ENCODE measurements at places on chromosomes 6 and 20.

- no peak for DNase-seq
Observed at GRCh38 chr20:49891476-49892110, 23.7 kb downstream of the SPATA2 start.

GRCh38 chr6:45838451-45838850 lies 177.2 kb downstream of the CLIC5 start:
- DNase-seq, result no peak

DNA sequence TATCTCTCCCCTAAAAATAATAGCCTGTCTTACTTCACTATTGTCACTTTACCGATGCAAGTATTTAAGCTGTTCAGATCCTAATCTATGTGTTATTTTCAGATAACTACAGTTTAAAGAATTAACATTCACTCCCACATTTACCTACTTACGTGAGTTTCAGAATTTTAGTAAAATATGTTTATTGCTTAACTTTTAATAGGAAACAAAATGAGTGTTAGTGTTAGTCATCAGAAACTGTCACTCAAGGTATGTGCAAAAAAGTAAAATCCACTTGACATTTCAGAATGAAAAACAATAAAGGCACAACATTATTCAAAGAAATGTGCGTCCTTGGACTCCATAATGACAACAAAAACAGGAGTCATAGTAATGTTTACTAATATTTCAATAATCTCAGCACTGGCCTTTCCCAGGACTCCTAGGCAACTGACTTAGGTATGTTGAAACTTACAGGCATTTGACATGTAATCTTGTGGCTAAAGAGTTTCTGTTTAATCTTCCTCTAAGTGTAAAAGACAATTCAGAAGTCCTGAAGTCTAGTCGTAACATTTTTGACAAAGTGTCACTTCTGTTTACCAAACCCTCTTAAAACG lies 4.5 kb downstream of the ATXN1 start:
- no peak for DNase-seq

GRCh38 chr6:88536071-88536625 lies 370.0 kb upstream of the CNR1 start:
- no peak for DNase-seq

DNA sequence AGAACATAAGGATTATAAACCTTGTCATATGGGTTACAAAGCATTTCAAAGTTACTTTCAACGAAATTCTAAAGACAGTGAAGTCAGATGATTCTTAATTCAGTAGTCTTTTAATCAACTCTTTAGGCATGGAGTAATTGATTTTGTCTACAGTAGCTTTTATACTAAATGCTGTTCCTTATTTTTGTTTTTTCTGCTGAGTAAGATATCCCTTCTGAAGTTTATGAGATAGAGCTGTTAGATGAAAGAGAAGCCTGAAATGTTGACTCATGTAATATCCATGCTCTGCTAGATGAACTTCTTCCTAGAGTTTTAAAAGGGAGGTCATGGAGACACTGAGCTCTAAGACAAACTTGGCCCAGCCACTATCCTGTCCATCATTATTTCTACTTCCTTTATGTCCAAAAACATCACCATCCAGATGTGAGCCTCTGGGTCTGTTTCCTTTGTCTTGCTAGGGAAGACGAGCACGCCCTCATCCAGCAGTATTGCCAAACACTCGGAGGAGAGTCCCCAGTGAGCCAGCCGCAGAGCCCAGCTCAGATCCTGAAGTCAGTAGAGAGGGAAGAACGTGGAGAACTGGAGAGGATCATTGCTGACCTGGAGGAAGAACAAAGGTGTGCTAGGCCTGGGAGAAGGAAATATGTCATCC lies 550.3 kb downstream of the UTRN start:
- DNase-seq, result no peak

DNA sequence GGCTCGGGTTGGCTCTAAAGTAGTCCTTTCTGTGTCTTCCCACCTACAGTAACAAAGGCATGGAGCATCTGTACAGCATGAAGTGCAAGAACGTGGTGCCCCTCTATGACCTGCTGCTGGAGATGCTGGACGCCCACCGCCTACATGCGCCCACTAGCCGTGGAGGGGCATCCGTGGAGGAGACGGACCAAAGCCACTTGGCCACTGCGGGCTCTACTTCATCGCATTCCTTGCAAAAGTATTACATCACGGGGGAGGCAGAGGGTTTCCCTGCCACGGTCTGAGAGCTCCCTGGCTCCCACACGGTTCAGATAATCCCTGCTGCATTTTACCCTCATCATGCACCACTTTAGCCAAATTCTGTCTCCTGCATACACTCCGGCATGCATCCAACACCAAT lies 291.2 kb downstream of the ESR1 start:
- DNase-seq, result no peak

GRCh38 chr6:152100183-152100618 lies 292.7 kb downstream of the ESR1 start:
- no peak for DNase-seq

DNA sequence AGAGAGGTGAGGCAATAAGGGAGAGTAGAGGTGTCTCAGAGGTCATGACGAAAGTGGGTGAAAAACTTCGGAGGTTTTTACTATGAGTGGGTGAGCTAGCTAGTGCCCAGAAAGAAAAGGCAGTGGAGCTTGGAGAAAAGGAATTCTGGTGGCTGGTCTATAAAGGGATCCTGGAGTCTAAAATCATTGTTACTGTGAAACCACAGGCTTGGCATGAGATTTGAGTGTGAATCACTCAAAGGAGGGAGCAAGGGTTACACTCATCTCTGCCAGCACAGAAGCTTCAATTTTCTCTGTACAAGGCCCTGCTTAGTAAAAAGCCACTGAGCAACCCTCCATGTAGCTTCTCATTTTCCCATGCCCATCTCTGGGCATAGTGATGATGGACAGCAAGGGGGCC lies 47.5 kb downstream of the CD83 start:
- DNase-seq, result no peak

GRCh38 chr6:82570083-82570482 lies 206.5 kb downstream of the TPBG start:
- DNase-seq, result no peak

- DNase-seq, result no peak
Observed at GRCh38 chr6:166627875-166628801, 1.1 kb upstream of the RPS6KA2 start.

DNA sequence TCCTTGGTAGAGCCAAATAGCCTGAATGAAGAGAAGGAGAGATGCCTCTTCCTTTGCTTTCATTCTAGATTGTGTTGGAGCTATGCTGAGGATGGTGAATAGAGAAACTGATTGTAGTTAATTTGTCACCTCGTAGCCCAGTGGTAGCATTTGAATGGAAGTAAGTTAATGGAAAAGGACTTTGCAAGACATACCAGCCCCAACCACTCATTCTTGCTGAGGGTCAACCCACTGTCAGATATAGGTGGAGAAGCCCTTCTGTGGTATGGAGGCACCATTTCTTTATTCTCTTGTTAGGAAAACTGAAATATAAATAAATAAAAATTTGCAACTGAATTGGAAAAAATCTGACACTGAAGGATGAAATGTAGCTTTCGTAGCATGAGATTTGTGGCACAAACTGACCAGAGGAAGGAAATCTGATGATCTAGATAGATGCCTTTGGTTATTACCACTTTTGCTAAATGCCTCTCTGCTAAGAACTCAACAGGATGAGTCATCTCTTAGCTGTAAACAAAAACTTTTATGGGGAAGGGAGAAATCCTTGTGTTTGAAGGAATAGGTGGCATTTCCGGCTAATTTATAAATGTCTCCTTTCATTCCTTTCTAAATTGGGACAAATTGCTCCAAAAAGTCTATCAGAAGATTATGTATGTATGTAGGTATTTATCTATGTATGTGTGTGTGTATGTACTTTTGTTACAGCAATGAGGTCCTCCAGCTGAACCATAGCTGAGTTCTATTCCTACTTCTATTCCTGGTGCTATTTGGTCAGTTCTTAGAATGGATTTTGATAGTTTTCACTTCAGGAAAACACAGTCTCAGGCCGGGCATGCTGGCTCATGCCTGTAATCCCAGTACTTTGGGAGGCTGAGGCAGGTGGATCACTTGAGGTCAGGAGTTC lies 76.5 kb upstream of the SUPT3H start:
- DNase-seq, result no peak

- no peak for DNase-seq
Observed at GRCh38 chr6:148436466-148436865, 93.8 kb downstream of the SASH1 start.

DNA sequence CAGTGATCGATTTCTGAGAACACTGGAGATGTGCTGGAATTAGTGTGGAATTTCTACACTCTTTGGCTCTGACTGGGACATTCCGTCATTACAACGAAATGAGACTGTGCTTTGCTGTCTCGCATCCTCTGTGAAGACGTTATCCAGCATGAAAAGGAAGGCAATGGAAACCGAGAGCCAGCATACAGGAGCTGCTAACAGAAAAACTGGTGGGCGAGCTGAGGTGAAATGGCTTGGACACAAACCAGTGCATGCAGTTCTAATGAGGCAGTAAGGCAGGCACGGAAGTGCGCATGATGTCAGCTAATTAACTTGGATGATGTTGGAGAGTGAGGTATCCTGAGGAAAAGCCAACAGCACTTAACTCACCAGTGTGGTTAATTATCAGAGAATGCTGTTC lies 202.8 kb upstream of the AGPAT4 start:
- no peak for DNase-seq

DNA sequence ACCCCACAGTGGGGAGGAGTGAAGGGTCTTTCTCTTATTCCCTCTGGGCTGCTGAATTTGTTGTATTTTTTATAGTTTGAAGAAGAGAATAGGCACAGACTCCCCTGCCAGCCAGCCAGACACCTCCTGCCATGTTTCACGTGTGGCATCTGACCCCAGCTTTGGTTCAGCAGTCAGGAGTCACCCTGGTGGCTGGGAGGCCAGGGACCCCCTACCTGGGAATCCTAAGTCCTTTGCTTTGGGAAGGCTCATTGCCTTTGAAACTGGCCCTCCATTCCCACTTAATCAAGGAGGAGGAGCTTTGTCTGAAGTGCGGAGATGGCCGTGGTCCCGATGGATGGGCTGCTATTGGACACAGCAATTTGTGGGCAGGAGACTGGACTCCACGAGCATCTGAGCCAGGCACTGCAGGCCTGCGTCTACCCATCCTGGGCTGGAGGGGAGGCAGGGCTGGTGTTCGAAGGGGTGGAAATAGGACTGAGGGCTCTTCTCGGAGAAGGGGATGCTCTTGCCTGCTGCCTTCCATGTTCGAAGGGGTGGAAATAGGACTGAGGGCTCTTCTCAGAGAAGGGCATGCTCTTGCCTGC lies 196.1 kb downstream of the DLL1 start:
- DNase-seq, result no peak

Measured in CD8-positive, alpha-beta memory T cell (primary cell).